Stimulated activated CD8-positive, alpha-beta memory T cell treated with anti-CD3 and anti-CD28 coated beads, Interleukin-7, amount 100 ng/mL, for 1 hour (primary cell): ENCODE measurements at places on chromosomes 7 and 10.

- no peak for DNase-seq
These were observed 168.9 kb downstream of the TWIST1 start for GRCh38 chr7:18948521-18948920.

- DNase-seq: no peak
These were observed 66.4 kb upstream of the FGFR2 start for GRCh38 chr10:121664671-121665070.

DNA sequence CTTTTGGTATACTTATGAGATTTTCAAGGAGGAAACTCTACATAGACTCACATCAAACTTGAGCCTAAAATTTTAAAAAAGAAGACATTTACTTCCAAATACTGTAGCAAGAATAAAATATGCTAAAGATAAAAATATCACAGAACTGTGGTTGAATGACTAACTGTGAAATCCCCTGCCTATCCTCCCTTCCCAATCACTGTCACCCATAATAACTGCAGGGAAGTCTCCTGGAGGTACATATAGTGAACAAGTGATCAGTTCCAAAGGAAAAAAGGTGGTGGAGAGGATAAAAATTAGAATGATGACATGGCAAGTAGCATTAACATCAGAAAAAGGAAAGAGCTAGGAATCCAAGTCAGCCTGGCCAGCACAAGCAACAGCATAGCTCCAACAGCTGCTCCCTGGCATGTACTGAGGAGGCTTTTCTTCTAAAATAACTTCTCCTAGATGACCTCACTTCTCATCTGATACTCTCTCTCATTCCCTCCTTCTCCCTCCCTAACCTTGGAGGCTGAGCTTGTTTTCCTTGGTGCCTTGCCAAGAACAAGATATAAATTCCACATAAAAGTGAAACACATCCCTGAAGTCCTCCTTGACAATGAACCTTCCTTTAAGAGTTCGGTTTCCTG is 124.0 kb downstream of the IQUB start:
- DNase-seq: no peak

DNA sequence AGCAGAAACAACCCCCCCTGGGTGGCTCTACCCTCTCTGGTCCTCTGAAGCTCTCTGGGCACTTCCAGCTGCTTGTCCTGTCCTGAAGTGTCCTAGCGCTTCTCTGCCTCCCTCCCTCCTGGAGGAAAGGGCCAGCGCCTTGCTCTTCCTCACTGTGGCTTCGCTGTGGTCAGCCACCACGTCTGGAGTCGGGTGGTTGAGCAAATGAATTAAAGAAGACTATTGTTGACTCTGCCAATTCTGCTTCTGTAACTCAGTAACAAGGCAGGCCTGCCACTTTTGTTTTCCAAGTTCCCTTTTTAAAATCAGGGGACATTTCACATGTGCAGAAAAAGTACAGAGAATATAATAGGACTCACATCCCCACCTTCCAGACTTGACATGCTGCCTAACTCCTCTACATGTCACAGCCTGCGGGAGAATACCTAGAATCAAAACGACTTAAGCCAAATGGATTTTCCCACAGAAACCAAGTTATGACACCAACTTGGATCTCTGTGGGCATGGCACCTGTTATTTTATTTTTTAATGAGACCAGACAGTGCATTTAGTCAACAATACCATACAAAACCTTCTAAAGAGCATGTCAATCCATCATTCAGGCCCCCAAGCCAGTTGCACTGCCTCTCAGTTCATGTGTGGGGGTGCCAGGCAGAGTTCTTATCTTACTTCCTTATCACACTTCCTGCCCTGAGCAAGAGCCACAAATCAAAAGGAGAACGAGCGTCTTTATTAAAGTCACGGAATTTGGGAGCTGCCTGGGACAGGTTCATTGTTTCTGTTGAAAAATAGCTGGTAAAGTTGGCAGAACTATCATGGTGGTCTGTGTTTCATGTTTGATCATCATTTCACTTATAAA is 6.8 kb downstream of the FFAR4 start:
- no peak for DNase-seq

DNA sequence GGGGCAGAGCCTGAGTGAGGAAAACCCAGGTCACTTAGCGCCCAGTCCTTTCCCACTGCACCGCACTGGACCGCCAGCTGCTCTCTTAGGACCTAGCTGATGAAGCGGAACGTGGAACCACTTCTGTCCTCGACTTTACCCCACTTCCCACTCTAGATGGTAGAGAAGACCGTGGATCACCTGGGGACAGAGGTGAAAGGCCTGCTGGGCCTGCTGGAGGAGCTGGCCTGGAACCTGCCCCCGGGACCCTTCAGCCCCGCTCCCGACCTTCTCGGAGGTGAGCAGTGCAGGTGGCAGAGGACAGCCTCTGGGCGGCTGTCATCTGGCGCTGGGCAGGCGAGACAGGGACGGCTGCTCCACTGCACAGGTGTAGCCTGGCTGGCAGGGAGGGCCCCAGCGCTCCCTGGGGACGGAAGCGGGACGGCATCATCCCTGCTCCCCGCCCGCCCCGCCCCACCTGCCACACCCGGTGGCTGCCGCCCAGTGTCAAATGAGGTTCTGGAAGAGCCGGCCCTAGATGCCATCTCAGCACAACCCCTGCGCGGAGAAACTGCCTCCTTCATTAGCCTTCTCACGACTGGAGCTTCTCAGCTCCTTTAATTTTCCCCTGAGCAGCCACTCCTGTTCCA is 11.7 kb downstream of the PLAC9 start:
- no peak for DNase-seq

DNA sequence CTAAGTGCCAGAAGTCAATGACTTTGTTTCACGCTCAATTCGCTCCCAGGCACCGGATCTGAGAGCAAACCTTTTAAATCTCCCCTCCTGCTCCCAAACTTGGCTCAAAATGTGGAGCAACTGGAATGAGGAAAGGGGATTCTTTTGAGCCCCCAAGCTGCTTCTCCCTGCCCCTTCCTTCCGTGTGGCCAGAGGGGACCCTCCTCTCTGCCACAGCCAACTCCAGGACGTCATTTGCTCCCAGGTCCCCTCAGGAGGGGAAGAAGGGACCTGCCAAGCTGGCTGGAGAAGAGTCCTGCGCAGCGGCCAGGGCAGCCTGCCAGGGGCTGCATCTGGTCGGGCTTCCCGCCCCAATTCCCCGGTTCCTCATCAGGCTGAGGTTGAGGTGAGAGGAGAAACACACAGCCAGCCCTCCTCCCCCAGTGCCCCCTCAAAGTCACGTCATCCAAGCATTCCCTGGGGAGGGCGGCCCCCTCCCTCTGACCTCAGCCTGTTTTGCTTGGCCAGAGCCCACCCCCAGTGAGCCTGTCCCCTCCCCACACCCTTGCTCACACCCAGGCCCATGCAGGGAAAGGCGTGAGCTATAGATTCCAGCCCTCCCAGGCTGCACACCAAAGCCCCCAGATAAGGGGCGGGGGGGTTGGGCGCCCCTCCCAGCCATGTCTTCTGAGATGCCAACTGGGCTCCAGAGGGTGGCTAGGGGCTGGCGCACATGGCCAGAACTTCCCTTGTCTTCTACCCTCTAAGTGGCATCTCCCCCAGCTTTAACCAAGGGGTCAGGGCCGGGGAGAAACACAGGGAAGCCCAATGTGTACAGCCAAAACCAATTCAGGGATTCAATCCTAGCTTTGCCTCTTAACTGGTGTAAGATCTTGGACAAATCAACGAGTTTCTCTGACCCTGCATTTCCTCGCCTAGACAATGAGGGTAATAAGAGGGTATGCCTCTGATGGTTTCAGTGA is 35.0 kb downstream of the SH3PXD2A start:
- DNase-seq: no peak

DNA sequence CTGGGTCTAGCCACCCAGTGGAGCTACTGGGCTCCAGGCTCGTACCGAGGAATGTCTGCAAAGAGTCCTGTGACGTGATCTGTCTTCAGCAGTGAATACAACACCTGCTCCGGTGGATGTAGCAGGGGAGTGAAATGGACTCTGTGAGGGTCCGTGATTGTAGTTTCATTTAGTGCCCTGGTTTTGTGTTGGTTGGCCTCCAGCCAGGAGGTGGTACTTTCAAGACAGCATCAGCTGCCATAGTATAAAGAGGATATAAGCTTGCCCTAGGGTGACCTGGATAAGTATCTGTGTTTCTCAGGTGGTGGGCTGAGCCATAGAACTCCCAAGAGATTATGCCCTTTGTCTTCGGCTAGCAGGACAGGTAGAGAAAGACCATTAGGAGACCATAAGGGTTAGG is 24.6 kb upstream of the WNT2 start:
- DNase-seq: no peak

GRCh38 chr10:4909118-4909517 is 54.1 kb upstream of the AKR1C1 start:
- no peak for DNase-seq

GRCh38 chr7:93040355-93040754 is 77.4 kb downstream of the SAMD9 start:
- no peak for DNase-seq

DNA sequence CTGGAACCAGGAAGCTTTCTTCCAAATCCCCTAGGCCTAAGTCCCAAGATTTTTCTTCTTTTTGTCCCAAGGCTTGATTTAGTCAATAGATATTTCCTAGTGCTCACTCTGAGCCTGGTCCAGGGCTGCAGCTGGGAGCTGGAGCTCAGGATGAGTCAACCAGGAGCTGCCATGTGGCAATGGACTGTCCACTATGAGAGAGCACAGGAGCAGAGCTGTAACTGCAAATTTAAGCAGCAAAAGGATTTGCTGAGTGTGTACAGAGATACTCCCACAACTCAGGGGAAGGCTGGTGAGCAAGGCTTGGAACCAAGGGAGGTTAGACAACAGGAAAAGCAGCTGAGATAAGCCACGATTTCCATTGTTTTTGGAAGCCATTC is 92.1 kb upstream of the CXCL12 start:
- DNase-seq: no peak

DNA sequence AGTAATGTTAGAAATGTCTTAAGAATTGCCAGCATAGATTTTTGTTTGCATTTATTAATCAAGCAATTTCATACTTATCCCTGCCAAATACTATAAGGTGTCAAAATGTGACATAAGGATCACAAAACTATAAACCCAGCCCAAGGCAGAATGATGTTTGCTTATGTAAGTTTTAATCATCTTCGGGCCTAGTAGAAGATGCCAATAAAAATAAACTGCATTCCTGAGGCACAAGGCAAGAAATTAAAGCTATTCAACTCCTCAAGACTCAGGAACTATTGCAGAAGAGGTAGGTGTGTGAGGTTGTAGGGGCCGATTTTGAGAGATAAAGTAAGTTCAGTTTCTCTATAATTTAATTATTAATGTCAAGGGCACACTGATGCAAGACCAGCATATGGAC is 189.4 kb upstream of the AHR start:
- no peak for DNase-seq

- no peak for DNase-seq
These were observed 1.6 kb downstream of the CCDC71L start for GRCh38 chr7:106659166-106659962.

DNA sequence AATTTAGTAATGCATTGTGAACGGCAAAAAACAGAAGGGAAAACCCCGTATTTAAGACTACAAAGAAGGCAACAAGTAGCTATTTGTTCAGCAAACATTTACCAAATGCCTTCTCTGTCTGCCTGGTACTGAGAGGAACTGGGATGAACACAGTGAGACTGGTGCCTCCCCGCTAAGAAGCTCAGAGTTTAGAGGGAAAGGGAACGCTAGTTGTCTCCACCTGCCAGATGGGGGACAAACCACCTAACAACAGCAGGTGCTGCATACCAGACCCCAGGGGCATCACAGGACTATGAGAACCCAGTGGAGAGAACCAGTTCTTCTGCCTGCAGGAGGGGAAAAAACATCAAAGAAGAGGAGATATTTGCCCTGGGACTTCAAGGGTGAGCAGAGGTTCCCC is 147.1 kb downstream of the SLC25A13 start:
- DNase-seq: no peak

GRCh38 chr10:43209074-43209455 is 57.8 kb downstream of the RASGEF1A start:
- no peak for DNase-seq

- no peak for DNase-seq
These were observed 75.2 kb downstream of the TNS3 start for GRCh38 chr7:47506382-47507339.

DNA sequence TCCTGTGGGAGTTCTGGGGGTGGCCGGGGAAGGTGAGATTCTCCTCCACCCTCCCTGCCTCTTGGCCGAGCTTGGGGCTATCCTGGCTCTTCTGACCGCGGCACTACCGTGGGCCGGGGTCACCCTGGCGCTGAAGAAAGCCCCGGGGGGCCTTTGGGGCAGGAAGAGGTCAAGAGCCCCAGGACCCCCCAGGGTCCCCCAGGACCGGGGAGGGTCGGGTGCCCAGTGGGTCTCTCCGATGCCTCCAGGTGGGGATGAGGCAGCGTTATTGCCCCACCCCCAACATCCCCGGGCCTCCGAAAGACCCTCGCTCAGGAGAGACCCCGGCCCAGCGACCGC is 439 bp upstream of the KNDC1 start:
- DNase-seq: no peak

DNA sequence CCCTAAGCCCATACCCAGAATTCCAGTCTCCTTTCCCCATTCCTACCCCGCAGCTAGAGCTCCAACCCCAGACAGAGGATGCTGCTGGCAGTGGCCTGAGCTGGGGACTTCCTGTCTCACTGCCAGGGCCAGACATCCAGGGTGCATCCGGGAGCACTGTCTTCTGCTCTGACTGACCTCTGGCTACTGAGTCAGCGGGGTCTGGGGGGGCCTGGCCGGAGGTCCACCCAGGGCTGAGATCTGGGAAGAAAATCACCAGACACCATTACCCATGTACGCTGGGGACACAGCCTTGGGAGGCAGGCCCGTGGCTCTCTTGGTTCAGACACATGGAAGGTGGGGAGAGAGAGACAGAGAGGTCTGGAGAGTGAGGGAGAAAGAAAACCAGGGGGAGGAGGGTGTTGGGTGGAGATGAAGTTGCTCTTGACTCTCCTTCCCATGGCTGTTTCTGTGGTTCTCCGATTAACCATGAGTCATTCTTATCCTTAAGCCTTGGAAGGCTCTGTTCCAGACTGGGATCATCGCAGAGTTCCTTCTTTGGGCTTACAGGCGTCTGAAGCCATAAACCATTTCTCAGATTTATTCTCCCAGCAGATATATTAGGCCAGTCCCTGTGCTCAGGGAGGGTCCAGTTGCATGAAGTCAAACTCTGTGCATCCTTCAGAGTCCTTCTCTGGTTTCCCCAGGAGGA is 23.6 kb downstream of the TSPAN15 start:
- DNase-seq: no peak

DNA sequence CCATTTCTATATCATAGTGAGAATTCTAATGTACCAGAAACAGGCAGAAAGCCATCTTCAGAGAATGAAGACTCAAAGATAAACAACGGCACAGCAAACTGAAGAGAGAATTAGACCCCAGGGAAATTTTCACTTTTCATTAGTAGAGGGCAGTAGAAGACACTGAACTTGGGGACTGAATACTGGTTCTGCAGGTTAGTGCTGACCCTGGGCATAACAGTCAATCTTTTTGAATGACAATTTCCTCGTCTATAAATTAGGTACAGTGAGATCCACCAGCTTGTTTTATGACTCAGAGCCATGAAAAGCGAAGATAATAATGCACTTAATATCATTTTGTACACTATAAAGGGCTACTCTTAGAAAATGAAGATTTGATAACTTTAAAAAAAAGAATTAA is 13.7 kb downstream of the FKBP14 start:
- DNase-seq: no peak

- DNase-seq: no peak
These were observed 125.4 kb downstream of the AUTS2 start for GRCh38 chr7:69723663-69724062.

GRCh38 chr7:150962553-150963399 is 15.3 kb downstream of the KCNH2 start:
- no peak for DNase-seq
